ENCODE measurements at places on chromosomes 7 and 10.

- DNase-seq, result peak; percentile 26
Measured at GRCh38 chr7:139108266-139109187, 993 bp downstream of the ZC3HAV1 start.

DNA sequence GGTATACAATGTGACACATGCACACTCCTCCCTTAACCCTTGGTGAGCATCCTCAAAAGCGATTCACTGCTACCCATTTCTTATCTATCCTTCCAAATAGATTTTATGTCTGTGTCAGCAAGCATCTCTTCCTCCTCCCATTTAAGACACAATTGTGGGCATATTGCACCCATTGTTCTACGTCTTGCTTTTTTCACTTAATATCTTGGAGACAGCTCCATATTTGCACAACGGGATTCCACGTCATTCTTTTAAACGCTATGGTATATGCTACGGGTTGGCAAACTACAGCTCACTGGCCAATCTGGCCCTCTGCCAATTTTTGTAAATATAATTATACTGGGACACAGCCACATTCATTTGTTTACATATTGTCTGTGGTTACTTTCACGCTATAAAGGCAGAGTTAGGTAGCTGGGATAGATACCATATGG is 88.6 kb downstream of the RNF216 start:
- no peak for DNase-seq

- no peak for DNase-seq
Measured at GRCh38 chr7:47808321-47808720, 139.9 kb downstream of the PKD1L1 start.

- no peak for DNase-seq
Measured at GRCh38 chr7:141486959-141487358, 64.3 kb upstream of the AGK start.

DNA sequence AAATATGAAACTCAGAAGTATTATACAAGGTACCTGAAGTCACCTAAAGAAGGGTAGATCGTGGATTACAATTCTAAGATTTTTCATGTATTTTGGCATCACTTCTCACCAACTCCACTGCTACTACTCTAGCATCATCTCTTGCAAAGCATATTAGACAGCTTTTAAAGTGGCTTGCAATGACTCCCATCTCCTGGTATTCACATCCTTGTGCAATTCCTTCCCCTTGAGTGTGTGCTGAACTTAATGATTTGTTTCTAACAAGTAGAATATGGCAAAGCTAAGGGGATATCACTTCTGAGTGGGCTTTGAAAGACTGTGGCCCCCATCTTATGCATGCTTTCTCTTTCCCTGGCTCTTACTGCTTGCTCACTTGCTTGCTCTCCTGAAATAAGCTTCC is 280.2 kb downstream of the SNX13 start:
- no peak for DNase-seq

GRCh38 chr7:156175003-156175402 is 362.7 kb upstream of the SHH start:
- no peak for DNase-seq

DNA sequence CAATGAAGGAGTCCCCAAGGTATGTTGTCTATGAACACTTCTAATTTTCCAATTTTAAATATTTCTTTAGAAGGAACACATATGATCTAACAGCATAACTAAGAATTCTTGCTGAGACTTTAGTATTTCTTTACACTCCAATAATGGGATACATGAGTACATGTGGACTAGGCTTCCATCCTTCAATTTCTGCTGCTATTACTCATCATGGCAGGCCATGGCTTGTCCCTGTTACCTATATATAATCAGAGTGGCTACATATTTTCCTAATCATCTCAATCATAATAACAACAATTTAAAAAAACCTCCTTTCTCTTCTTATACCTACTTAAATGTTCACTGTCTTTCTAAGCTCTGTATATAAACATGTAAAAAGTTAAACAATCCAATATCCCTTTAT is 60.3 kb upstream of the TAC1 start:
- DNase-seq, result no peak

DNA sequence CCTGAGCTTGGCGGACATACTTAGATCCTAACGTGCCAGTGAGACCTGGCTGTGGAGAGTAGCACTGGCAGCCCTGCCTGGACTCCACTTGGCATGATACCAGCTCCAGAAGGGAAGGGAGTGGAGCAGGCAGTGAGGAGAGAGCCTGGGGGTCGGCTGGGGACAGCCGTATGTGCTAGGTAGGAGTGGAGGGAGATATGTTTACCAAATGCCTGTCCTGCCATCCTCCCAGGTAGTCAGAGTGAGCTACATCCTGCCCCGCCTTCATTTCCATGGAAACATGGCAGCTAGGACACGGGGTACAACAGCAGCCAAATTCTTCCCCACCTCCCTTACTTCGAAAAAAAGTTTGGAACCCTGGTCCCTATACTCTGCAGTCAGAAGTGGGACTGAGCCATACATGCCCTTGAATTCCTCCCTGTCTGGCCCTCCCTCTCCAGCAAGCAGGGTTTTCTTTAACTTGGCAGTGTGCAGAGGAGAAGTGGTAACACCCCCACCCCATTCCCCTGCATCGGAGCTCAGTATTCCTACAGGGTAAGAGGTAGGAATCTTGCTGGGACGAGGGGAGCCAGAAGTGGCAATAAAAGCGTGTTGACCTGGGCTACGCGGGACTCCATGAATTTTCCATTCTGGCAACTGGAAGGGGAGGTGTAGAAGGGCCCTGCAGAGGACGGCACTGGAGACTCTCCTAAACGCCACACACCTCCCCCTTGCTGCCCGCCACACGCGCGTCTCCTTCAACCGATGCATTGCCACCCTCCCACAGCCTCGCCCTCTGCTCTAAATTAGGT is 20.0 kb upstream of the SMO start:
- DNase-seq, result peak; percentile 58

- no peak for DNase-seq
Measured at GRCh38 chr10:9613338-9614075, 1404.2 kb upstream of the CELF2 start.

GRCh38 chr10:10132009-10132408 is 885.7 kb upstream of the CELF2 start:
- DNase-seq, result no peak

- DNase-seq, result no peak
Measured at GRCh38 chr10:89371987-89372386, 5.9 kb upstream of the IFIT1B start.

- DNase-seq, result no peak
Measured at GRCh38 chr10:131901181-131901829, 497 bp downstream of the PPP2R2D start.

GRCh38 chr7:95324431-95324830 is at the start of gene PON1:
Gene PON1, minus strand, starts transcription at chr7:95324532. Its CDS starts 57 bp downstream, at chr7:95324475.
- DNase-seq, result no peak

DNA sequence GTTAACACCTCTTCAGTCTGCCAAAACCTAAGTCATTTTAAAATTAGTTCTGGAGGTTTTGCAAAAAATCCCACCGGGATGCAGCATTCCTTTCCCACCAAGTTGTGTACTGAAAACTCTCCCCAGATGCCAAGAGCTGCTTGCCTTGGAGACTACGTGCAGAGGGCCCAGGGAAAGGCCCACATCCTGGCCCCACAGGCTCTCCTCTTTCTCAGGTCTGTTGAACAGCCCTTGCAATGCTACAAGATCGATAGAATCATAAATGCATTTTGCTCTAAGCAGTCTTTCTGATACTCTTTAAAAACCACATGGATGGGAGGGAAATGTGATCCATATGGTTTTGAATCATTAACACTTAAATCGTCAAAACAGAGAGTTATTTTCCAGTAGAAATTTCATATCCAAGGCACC is 126.7 kb upstream of the ZMIZ1 start:
- no peak for DNase-seq

- no peak for DNase-seq
Measured at GRCh38 chr7:42926204-42926603, 5.8 kb downstream of the PSMA2 start.

GRCh38 chr7:21656081-21656480 is 113.2 kb downstream of the DNAH11 start:
- DNase-seq, result no peak

DNA sequence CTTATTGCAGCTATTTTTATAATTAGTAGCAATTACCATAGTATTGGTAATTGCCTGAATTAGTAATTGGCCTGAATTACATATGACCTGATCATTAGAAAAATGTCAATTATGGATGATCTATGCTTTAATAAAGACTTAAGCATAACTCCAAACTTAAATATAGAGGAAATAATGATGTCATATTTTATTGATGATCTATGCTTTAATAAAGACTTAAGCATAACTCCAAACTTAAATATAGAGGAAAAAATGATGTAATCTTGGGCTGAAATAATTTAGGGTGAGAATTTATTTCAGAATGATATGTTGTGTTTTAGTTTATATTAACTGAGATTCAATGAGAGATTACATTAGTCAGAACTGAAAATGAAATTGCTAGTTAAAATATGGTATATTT is 266.0 kb upstream of the DKK1 start:
- DNase-seq, result no peak

GRCh38 chr7:32489788-32490126 is 423 bp downstream of the LSM5 start:
- DNase-seq, result peak; percentile 48

DNA sequence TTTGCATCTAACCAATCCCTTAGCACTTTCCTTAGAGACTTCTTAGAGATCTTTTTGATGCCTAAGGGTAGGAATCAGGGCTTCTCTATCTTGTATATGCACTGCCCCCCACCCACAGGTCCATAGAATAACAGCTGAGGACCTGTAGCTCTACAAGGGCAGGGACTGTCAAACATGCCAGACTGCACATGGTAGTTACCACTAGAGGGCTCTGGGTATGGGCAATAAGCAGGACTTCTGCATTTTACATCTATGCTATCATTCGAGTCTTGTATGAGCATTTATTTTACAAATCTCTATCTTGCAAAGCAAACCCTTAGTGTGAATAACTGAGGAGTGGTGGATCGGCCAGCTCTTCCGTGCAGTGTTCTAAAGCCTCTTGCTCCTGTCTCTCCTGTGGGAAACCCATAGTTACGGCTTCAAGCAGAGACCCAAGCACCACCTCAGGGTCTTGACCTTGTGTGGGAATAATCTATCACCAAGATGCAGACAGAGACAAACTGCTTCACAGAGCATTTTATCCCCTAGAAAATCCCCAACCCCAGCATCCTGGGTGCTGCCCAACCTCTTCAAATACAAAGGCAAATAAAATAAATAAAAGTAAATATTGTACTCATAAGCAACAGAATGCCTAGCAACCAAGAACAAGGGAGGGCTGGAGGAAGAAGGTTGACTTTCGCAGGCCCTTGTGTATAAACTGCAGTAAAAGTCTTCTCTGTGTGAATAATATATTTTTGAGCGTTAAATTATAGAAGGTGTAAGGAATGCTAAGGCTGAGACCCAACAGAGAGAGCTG is 219.3 kb downstream of the WDR11 start:
- DNase-seq, result no peak

DNA sequence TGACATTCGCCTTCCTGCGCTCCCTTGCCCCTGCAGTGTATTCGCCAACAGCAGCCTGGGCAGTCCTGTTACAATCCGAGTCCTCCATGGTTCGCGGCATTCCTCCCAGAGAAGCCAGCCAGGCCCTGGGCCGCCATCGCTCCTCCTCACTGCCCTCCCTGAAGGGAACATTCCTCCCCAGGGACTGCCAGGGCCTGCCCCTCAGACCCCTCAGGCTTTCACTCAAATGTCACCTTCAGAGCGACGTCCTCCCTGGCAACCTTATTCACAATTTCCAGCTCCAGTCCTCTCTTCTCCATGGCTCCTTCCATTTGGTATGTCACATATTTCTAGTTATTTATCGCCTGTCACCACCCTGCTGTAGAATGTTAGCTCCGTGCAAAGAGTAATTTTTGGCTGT is 17.4 kb downstream of the ADAMTS14 start:
- DNase-seq, result no peak

DNA sequence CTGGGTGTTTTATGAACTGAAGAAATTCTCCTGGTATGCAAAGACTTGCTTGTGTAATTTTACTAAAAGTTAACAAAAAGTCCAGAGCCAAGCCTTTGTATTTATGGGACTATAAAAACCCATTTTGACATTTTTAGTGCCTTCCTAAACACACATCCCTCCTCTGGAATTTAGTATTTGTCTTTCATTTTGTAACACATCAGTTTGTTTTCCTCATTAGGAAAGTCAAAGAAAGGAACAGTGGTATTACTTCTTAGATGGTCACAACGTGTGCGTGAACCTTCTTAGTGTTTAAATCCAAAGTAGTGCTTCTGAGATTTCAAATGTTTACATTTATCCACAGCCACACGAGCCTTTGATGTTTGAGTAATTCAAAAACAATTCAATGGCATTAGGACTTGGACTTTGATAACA is 103.2 kb upstream of the TMEM106B start:
- no peak for DNase-seq

- no peak for DNase-seq
Measured at GRCh38 chr7:34041707-34042106, 136.4 kb downstream of the BMPER start.

DNA sequence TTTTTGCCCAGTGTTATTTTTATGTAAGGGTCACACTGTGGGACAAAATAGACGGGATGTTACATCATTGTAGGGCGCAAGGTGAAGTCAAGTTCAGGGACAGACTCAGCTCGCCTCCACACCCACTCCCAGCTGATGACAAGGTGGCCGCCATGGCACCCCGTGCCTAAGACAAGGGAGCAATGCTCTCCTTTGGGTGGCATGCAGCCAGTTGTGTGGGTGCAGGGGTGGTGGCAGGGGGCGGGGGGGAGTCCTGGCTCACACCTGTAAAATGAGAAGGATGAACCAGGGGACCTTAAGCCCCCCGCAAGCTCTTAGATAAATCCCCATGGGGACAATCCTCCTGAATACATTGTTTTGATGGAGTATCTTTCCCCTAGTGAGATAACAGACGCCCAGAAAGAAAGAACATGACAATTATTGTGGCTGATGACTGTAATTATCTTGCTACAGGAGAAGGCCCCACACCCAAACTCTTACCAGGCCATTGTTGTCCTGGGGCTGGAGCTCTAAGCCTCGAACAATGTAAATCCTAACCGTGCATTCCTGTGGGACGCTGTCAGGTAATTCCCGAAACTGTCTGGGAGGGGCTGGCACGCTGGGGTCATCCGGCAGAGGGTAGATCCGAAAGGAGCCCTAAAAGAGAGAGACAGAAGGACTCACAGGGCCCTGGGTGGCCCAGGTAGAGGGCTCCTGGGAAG is 148.7 kb downstream of the MYOF start:
- DNase-seq, result no peak

- no peak for DNase-seq
Measured at GRCh38 chr10:8193546-8193945, 139.1 kb downstream of the GATA3 start.

- no peak for DNase-seq
Measured at GRCh38 chr10:22043327-22043633, 39.8 kb upstream of the DNAJC1 start.

GRCh38 chr7:118152149-118152548 is 31.8 kb upstream of the LSM8 start:
- DNase-seq, result no peak

All from NCI-H524 (cell line).